ENCODE measurements at places on chromosomes 7 and 10.

DNA sequence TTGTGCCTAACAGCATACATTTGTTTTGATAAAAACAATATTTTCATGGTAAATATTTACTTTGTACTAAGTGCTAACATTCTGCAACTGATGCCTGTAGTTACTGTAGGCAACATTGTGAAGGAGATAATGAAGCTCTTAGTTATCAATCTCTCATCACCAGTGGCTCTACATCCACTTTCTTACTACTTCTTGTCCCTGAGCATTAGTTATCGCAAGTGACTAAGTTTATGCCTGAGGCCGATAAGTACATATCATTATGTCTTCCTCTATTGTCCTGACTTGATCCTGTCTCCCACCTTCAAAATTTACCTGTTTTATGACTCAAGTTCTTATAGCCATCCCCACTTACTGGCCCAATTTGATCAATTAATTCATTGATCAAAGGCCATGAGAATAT lies 63.6 kb downstream of the MACC1 start:
- no peak for DNase-seq

DNA sequence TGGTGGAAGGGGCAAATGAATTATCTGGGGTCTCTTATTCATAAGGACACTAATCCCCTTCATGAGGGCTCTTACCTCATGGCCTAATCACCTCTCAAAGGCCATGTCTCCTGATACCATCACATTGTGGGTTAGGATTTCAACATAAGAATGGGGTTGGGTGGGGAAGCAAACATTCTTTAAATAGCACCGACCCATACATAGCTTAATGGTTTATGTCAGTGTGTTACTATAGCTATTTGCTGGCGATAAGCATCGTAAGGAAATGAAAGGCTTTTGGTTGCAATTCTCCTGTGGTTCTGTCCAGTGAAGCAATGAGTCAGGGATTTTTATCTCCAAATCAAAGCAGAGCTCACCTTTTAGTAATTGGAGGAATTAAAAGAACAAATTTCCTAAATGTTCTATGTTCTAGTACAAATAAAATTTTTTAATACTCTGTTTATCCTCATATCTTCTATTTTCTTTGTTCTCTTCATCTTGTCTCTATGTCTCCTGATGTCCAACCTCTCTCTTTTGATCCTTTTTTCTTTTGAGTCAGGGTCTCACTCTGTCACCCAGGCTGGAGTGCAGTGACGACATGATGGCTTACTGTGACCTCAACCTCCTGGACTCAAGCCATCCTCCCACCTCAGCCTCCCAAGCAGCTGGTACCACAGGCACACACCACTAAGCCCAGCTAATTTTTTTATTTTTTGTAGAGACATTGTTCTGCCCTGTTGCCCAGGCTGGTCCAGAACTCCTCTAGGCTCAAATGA lies 57.0 kb upstream of the GLCCI1 start:
- DNase-seq: no peak

DNA sequence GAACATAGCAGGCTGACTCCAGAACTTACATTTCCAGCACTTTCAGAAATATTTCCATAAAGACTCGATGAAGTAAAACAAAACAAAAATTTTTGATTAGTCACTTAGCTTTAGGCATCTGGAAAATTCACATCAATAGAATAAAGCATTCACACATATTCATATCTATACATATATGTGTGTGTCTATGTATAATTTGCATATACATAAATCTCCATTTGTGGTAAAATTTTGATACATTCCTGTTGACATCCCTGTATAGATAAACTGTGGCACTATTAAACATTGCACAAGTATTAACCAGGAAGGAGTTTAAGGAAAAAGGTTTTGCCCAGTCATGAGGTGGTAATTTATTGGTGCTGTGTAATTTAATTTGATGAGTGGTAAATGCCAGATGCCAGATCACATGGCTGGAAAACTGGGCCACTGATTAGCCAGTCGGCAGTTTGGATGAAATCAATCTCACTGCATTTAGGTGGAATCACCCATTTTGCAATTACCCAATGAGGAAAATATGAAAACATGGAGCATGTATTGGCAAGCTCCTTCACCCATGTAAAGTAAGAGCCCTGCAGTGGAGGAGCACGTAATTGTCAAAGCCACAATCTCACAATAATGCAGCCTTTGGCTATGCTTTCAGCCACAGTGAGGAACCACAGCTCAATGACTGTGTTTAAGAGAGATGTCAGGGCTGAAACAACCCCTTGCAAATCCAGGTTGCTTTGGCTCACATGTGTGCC lies 294.6 kb downstream of the RNLS start:
- no peak for DNase-seq

DNA sequence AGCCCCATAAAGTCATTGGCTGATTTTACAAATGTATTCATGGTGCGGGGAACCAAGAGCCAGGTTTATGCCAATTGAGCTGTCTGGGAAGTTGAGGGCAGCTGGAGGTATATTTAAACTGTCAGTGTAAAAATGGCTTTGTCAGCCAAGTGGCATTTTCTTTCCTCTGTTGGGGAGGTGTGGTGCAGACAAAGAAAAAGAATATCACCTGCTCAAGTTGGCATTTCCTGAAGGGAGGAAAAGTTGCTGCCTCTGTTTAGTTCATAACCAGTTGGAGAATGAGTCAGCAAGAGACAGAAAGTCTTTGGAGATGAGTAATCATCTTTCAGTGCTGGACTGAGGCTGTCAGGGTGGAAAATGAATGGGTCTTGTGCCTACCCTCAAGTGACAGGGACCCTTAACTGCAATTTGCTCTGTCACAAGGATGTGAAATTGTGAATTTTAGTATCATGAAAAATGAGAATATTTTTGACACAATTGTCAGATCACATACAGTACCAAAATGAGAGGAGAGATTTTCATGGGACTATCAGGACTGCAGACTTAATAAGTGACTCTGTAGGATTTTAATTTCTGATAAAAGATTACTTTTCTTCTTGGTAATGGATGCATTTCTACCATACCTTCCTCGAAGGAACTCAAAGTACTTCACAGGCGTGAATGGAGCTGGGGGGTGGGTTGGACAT lies 137.3 kb downstream of the ANLN start:
- no peak for DNase-seq

GRCh38 chr10:31157123-31158010 lies 125.7 kb upstream of the ZNF438 start:
- no peak for DNase-seq

DNA sequence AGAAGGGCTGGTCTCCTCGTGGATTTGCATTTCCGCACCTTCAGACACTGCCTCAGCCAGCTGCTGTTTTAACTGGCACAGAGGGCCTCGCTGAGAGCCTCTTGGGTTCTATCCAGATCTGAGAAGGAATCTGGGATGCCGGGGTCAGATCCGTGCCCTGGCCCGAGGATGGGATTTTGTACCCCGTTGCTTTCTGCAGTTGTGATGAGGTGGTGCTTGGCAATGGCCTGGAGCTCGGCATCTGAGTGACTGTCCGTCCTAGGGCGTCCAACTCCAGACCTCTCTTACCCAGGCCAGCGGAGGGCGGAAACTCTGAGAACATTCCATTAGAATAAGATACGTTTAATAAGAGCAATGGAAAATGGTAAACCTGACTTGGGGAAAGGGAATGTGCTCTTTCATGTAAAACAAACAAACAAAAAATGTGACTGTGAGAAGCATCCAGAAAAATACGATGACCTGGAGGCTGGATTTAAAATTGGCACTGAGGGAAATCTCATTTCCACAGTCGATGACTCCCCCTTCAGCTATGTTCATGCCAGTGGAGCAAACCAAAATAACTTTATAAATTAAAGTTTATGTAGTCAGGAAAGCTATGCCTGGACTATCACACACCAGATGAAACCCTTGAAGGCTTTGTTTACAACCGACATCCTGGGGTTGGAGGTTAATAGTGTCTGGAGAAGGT lies 39.6 kb downstream of the GRK5 start:
- no peak for DNase-seq

DNA sequence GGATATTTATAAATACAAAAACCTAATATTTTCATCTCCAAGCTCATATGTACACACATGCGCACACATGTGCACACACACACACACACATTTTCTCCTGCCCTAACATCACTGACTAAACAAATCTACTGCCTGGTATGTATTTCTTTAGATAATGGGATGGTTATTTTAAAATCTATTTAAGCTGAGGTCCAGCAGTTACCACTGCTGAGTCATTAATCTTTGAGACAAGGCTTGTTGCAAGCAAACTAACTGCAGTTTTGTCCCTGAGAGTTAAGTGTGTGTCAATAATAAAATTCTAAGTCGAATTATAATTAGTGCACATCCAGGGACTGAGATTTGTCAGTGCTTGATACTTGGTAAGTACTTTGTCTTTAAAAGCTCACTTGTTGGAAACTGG lies 135.1 kb downstream of the VPS50 start:
- no peak for DNase-seq

- DNase-seq: peak; percentile 41
Observed at GRCh38 chr10:104350127-104350635, 3.5 kb upstream of the CFAP58 start.

DNA sequence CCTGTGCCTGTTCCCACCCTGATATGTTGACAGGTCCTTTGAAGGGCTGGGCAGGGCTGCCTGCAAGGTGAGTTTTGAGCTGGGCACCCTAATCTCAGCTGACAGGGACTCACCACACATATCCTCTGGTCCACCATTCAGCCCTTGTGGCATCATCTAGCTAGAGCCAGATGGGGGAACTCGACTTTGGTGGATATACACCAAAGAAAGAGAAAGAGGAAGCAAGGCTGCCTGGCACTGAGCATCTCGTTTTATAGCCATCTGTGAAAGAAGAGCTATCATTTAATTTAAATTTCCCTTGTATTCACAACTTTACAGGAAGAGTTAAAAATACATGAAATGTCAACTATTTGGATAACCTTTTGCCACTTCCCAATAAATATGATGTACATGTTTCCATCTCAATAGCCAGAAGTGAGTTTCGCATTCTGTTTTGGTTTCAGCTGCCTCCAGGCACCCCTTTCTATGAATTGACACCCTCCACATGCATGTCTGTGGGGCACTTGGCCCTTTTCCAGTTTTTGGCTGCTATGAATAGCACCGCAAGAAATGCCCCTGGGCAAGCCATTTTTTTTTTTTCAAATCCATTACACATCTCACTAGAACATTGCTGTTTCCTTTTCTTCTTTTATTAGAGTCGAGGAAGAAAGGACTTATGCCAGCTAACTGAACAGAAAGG lies 22.9 kb upstream of the GRB10 start:
- no peak for DNase-seq

GRCh38 chr7:89183712-89184111 lies 388.2 kb upstream of the TEX47 start:
- no peak for DNase-seq

DNA sequence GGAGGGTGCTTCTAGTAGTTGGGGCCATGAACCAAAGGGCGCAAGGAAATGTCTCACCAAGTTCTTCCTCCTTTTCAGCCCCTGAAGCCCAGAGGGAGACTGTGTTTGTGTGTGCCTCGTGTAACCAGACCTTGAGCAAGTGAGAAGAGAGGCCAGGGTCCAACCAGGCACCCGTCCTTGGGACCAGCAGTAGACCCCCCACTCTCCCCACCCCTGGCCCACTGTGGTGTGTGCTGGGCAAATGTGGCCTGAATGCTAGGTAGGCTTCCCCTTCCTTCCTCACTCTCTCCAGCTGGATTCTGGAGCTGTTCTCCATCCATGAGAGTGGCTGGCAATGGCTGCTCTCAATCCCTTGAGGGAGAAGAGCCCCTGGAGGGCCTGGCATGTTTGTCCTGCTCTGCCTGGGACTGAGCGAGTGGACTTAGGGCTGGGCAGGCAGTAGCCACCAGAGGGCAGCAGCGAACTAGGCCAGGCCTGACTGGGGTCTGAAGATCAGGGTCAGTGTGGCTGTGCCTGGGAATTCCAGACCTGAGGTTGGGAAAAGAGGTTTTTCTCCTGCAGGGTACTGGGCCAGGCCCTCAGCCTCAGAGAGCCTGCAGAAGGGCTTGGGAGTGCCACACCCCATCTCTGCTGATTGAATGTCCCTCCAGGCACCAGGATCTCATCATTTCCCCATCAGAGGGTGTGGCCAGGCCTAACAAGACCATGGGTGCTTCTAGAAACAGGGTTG lies 12.5 kb downstream of the SFRP5 start:
- peak; percentile 62 for DNase-seq

GRCh38 chr7:53658951-53659350 lies 623.5 kb downstream of the POM121L12 start:
- DNase-seq: no peak

DNA sequence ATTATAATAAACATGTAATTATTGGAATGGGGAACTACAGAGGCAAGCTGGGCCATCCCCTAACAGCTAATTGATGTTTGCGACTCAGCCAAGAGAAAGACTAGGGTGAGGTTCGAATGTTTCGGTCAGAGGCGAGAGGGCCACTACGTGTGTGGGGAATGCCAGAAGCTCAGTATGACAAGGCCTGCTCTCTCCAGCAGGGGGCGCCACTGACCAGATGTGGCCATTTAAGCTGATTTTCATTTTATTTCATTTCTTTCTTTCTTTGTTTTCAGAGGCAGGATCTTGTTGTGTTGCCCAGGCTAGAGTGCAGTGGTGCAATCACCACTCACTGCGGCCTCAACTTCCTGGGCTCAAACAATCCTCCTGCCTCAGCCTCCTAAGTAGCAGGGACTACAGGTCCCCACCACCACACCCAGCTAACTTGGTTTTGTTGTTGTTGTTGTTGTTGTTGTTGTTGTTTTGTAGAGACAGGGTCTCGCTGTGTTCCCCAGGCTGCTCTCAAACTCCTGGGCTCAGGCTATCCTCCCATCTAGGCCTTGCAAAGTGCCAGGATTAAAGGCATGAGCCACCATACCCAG lies 38.1 kb downstream of the TMEM130 start:
- DNase-seq: peak; percentile 31

- DNase-seq: no peak
Observed at GRCh38 chr10:49620286-49620810, 6.5 kb downstream of the CHAT start.

GRCh38 chr7:132750096-132750495 lies 173.8 kb upstream of the PLXNA4 start:
- DNase-seq: no peak

DNA sequence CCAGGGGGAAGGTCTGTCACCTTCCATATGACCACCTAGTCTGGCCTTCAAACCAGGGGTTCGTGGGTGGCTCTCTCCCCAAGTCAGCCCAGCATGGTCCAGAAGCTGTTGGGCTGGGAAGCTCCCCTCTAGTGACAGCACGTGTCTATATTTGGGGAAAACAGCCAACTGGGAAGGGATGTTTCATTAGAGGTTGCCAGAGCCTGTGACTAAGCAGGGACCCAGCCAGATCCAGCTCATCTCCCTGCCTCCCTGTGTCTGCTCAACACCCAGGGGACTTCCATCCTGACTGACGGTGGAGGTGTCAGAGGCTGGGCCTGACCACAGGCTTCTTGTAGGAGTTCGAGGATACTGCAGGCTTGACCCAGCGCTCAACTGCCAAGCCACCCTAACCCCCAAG lies 10.5 kb downstream of the STYXL1 start:
- DNase-seq: no peak

DNA sequence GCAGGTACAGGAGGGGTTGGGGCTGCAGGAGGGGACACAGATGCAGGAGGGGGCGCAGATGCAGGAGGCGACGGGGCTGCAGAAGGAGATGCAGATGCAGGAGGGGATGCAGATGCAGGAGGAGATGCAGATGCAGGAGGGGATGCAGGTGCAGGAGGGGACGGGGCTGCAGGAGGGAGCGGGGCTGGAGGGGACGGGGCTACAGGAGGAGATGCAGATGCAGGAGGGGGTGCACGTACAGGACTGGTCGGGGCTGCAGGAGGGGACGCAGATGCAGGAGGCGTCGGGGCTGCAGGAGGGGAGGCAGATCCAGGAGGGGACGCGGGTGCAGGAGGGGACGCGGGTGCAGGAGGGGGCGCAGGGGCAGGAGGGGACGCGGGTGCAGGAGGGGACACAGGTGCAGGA lies 66.5 kb downstream of the VWA2 start:
- no peak for DNase-seq

GRCh38 chr7:147298611-147299043 lies 1182.0 kb downstream of the CNTNAP2 start:
- no peak for DNase-seq

Measured in CD4-positive, alpha-beta T cell treated with Interleukin-6 for 4 hours (primary cell).